Natural killer cell treated with Interleukin-12 subunit alpha and Interleukin-12 subunit beta and Interleukin-15 and Interleukin-18, amount 100 ng/mL, for 72 hours (primary cell): ENCODE measurements at places on chromosomes 6 and 20. TPM values are rescaled to one million over a fixed set of nuclear protein-coding genes. Genes with fewer than 3 reads are reported as not detected.

Gene CST9
- not detected for total RNA-seq

Gene GPX5
- not detected for total RNA-seq

GRCh38 chr6:32047855-32048766, 9.9 kb downstream of the CYP21A2 start:
- no peak overlapping the region for H3K27ac ChIP-seq
- no peaks in the 10 kb centered on the region for H3K36me3 ChIP-seq
- peak; percentile 72 for DNase-seq
- peaks cover 4% of the 10 kb centered on the region for H3K27me3 ChIP-seq
- peaks cover 8% of the 10 kb centered on the region for H3K4me1 ChIP-seq

GRCh38 chr20:32241807-32242206, 34.1 kb downstream of the POFUT1 start:
- no peak for DNase-seq
- H3K4me3 ChIP-seq, result no peak overlapping the region
- no peaks in the 10 kb centered on the region for H3K27me3 ChIP-seq
- peaks cover 6% of the 10 kb centered on the region for H3K4me1 ChIP-seq

GRCh38 chr20:621125-621756, 11.1 kb upstream of the TCF15 start:
- peaks cover 9% of the 10 kb centered on the region for H3K36me3 ChIP-seq
- no peak for DNase-seq
- H3K4me3 ChIP-seq, result no peak overlapping the region
- no peaks in the 10 kb centered on the region for H3K4me1 ChIP-seq
- H3K27ac ChIP-seq, result no peak overlapping the region
- peaks cover 45% of the 10 kb centered on the region for H3K27me3 ChIP-seq

- H3K4me1 ChIP-seq, result no peaks in the 10 kb centered on the region
- no peak overlapping the region for H3K27ac ChIP-seq
- H3K4me3 ChIP-seq, result no peak overlapping the region
- peak; percentile 38 for DNase-seq
- peaks cover 14% of the 10 kb centered on the region for H3K27me3 ChIP-seq
Observed at GRCh38 chr20:64130271-64130670, 22.9 kb upstream of the NPBWR2 start.

GRCh38 chr6:14857001-14857400, 388.9 kb upstream of the JARID2 start:
- no peaks in the 10 kb centered on the region for H3K27me3 ChIP-seq
- peaks cover 56% of the 10 kb centered on the region for H3K4me1 ChIP-seq
- H3K27ac ChIP-seq, result peak overlapping the region; percentile 97
- peak overlapping the region; percentile 97 for H3K4me3 ChIP-seq
- no peaks in the 10 kb centered on the region for H3K36me3 ChIP-seq

DNA sequence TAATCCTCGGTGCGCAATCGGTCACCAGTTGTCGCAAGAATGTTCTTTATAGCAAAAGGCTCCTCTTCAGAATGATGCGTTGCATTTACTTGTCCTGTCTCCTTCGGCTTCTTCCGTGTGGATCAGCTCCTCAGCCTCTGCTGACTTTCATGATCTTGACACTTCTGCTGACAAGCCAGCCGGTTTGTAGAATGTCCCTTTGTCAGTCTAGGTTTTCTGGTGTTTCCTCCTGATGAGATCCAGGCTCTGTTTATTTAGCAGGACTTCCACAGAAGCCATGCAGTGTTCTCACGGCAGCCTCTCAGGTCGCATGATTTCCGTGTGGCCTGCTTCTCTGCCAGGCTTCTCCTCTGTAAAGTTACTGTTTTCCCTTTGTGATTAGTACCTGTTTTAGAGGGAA, 66.9 kb downstream of the STX11 start:
- H3K4me3 ChIP-seq, result peak overlapping the region; percentile 91
- H3K4me1 ChIP-seq, result peaks cover 39% of the 10 kb centered on the region
- no peaks in the 10 kb centered on the region for H3K27me3 ChIP-seq
- peak overlapping the region; percentile 89 for H3K27ac ChIP-seq
- H3K36me3 ChIP-seq, result no peaks in the 10 kb centered on the region

DNA sequence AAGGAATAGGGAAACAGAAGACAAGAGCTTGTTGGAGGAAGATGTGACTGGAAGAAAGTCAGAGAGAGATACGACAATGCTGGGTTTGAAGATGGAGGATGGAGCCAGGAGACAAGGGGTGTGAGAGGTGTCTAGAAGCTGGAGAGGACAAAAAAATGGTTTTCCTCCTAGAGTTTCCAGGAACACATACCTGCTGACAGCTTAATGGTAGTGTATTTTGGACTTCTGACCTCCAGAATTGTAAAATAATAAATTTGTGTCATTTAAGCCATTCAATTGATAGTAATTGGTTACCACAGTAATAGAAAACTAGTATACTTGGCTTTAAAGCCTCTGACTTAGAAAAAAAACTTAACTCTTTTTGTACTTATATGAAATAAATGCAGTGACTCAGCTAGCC, 3.6 kb downstream of the AIG1 start:
- H3K4me3 ChIP-seq, result no peak overlapping the region
- DNase-seq, result no peak
- no peak overlapping the region for H3K27ac ChIP-seq

DNA sequence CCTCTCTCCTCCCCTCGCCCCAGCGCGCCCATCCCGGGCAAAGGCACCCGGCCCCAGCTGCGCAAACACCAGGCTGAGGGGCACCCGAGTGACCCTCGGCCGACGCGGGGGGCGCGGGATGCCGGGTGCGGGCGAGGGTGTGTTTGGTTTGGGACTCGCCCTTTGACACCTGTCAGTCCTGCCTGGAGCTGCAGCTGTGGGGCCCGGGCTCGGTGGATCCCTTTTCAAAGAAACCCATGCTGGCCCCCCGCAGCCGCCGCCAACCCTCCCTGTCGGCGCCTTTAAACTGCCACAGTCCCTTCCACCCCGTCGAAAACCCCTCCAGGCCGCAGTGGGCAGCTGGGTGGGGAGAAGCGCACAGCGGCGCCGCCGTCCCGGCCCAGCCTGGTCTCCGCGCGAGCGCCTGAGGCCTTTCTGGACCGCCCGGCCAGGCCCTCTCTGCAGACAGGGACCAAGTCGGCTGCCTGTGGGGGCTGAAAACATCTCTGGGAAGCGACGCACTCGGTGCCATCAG, 5.5 kb downstream of the FOXQ1 start:
- peaks cover 6% of the 10 kb centered on the region for H3K4me1 ChIP-seq
- peaks cover 6% of the 10 kb centered on the region for H3K36me3 ChIP-seq
- peaks cover 26% of the 10 kb centered on the region for H3K27me3 ChIP-seq

DNA sequence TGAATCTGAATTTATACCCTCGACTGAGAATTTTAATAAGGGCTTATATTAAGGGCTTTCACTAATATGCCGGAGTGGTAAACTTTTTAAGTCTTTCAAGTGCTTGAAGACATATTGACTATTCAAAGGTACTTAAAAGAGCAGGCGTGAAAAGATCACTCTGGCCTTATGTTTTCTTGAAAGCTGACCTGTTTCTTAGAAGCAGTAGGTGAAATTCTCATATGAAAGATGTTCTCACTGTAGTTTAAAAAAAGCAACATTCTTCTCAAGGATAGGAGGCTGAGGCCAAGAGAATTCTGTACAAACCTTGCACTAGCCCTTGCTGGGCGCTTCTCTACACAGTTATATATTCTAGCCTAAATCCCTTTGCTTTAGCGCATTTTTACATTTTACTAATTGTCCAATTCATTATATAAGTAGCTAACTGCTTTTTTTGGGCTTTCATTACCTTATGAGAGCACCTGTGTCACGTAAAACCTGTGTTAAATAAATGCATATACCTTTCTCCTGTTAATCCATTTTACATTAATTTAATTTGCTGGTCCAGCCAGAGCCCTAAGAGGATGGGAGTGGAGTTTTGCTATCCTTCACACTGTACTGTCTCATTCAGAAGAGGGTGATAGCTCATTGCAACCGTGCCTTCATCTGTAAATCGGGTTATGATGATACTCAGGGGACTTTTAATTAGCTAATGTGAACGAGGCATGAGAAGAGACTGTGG, 59.6 kb upstream of the HFE start:
- H3K27me3 ChIP-seq, result no peaks in the 10 kb centered on the region
- H3K4me3 ChIP-seq, result peak overlapping the region; percentile 83
- peak overlapping the region; percentile 99 for H3K27ac ChIP-seq
